ENCODE measurements at places on chromosomes 7 and 10.

GRCh38 chr7:126698909-126699308 is 553.8 kb downstream of the GRM8 start:
- no peak for DNase-seq

DNA sequence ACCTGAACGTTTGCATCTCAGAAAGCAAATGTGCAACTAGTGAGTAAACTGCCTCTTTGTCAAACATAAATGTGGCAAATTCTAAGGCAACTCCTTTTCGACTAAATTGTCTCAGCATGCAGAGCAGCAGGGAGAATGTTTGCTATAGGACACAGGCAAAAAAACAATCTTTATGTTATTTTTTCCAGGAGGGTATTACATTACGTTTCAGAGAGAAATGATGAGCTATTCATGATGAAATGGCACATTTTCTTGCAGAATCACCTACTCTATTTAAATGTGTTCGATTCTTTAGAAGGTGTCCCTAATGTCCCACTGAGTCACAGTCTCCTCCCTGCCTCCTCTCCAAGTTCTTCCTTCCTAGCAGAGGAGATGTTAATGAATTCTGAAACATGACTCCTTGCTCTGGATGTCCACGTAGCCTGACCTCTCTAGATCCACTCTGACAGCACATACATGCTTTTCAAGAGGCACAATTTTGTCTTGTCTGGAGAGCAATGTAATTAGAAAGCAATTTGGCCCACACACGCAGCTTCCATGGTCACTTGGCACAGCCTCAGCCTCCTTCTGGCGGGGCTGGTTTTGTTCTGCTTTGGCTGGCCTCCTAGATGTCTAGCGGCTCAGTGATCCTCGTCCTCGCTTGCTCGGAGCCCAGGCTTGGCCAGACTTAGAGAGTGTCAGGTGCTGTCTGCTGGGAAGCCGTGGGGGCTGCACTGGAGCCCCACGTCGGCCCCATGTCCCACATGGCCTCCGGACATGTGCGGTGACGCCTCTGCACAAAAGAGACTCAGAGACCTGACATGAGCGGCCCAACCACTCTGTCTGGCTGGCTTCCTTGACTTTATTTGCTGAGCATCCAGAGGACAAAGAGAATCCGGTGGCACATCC is 125.7 kb upstream of the ZNF438 start:
- peak; percentile 15 for DNase-seq

DNA sequence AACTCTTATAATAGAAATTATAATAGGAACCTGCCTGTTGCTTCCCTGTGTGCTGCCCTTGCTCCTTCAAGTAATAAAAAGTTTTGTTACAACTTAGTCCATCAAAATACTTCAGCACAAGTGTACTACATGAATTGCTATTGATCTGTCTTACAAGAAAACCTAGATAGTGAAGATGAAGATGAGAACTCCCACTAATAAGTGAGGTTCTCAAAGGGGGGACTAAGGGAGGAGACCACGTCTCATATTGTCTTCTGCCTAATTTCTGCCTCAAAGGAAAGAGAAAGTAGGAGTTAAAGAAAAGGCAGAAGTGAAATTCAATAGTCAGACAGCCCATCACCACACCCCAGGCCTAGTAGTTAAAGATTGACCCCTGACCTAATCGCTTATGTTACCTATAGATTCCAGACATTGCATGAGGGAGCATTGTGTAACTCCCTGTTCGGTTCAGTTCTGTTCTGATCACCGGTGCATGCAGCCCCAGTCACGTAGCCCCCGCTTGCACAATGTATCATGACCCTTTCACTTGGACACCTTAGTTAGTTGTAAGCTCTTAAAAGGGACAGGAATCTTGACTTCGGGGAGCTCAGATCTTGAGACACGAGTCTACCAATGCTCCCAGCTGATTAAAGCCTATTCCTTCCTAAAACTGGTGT is 18.2 kb upstream of the CHST3 start:
- no peak for DNase-seq

GRCh38 chr10:54665095-54665494 is 135.9 kb downstream of the PCDH15 start:
- DNase-seq = no peak

DNA sequence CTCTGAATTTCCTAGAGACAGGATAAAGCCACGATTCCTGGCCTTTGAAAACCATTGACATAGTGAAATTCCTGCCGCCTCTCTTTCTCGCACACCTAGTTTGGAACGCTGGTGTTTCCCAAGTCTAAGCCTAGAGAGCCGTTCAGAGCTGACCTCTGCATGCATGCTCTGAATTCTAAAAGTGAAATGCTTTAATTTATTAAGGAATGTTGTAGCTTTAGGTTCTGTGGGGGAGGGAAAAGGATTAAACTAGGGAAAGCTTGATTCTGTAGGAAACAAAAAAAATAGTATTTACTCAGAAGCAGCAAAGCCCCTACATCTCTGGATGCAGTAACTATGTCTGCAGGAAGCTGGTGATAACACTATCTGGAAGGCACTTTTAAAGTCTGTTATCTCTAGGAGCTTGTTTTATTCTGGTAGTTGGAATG is 27.3 kb downstream of the PFKP start:
- DNase-seq = no peak

DNA sequence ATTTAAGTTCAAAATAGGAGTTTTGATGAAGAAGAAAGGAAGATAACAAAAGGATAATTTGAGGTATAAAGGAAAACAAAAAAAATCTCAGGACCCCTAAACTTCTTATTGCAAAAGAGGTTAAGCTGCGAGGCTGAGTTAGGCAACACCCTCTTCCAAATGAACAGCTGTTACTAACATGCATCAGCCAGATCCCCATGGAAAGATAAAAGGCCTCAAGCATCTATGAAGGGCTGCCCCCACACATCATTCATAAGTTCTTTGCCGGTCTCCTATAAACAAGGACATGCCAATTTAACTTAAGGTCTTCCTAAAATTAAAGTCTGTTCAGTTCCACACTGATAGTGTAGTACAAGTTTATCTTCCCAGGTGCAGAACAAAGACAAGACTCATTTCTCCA is 75.8 kb upstream of the IMMP2L start:
- no peak for DNase-seq

DNA sequence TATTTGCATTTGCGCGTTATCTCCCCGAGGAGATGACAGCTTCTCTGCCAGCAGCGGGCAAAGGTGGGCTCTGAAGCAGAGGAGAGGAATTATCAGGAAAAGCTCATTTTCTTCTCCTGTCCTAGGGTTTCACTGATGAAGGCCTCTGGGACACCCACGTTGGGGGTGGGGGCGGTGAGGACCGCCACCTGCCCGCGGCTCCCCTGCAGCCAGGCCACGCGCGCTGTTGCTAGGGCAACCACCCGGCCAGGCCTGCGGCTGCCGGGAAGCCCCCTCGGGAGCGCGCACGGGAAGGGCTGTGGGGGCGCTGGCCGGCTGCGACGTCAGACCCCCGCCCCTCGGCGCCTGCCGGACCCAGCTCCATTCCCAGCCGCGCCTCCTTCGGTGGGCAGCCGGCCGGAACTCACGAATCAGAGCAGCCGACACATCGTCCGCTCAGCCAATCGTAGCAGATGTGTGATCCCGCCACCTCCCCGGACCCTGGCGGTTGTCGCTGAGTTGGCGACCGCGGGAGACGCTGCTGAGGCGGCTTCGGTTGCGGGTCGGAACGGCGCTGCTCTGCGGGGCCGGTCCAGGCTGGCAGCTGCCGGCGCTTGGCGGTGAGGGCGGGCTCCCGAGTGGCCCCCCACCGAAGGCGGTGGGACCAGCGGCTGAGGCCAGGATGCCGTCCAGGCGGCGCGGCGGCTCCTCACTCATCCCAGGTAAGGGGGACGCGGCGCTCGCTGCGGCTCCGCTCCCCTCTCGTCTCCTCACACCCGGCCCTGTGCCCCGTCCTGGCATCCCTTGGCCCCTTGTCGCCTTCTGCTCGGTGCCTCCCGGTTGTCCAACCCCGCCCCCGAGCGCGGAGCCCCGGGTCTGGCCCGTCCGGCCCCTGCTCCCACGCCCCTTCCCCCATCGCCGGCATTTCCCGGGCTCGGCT is at the start of gene TPST1:
TSS of gene TPST1 (plus strand) at position 513 of the 919 bp plus-strand sequence. CDS start 35,092 bp downstream, outside the sequence.
- peak; percentile 91 for DNase-seq

GRCh38 chr7:520503-521161 is 986 bp upstream of the PDGFA start:
- no peak for DNase-seq

GRCh38 chr10:26854524-26854923 is 6.2 kb downstream of the ABI1 start:
- no peak for DNase-seq

- DNase-seq = no peak
Measured at GRCh38 chr7:4444106-4444505, 238.0 kb upstream of the FOXK1 start.

- peak; percentile 43 for DNase-seq
Measured at GRCh38 chr10:46255801-46256747, 30.7 kb upstream of the ANTXRL start.

GRCh38 chr10:34290412-34291081 is 524.5 kb downstream of the PARD3 start:
- DNase-seq = no peak

- DNase-seq = no peak
Measured at GRCh38 chr10:17241611-17242333, 13.7 kb downstream of the VIM start.

GRCh38 chr10:6493521-6494441 is 86.3 kb downstream of the PRKCQ start:
- DNase-seq = no peak

GRCh38 chr7:24991353-24991752 is 11.4 kb upstream of the OSBPL3 start:
- DNase-seq = no peak

GRCh38 chr7:81013083-81013817 is 94.4 kb upstream of the SEMA3C start:
- no peak for DNase-seq

- DNase-seq = no peak
Measured at GRCh38 chr10:94281654-94282053, 81.1 kb downstream of the NOC3L start.

DNA sequence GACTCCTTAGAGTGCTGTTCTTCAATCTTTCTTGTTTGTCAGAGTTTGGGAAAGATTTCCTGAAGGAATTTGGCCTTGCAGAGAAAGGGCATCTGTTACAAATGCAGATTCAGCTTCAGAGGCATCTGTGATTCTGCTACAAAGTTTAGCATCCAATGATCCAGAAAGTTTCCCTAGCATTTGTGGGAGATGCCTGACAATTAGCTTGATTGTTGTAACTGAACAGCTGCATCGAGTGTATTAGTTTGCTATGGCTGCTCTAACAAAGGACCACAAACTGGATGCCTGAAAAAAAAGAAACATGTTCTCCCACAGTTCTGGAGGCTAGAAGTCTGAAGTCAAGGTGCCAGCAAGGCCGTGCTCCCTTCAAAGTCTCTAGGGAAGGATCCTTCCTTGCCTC is 365.1 kb downstream of the GRID1 start:
- no peak for DNase-seq

DNA sequence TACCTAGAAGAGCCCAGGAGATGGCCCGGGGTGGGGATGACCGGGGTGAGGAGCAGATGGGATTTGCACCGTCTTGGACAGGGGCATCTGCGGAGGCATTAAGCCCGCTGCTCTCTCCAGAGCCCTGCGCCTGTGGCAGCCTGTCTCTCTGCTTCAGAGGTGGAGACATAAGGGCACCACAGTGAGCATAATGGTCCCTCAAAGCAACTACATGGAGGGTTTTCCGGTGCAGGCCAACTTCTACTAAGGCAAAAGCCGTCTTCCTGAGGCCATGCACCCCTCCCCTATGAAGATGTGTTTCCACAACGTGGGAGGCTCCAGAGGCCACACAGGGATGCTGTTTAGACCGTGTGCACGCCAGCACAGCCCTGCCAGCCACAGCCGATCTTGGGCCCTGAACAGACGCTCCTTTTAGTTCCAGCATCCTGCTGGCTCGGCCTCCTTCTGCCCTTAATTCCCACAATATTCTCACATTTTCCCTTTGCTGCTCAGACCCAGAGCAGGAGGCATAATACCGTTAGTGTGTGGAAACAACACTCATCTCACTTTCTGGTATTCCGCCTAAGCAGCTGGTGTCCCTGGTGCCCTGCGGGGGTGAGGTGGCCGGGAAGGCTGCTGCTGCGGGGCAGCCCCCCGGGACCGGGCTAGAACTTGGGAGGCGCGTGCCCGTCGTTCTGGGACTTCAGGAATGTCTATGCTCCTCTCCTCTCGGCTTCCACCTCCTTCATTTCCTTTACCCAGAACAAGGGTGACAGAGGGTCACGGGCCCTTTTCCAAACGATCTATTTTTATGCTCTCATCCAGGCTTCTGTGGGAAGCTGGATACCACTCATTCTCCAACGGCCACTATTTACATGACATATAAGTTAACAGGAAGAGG is 266.9 kb downstream of the TNS3 start:
- no peak for DNase-seq

DNA sequence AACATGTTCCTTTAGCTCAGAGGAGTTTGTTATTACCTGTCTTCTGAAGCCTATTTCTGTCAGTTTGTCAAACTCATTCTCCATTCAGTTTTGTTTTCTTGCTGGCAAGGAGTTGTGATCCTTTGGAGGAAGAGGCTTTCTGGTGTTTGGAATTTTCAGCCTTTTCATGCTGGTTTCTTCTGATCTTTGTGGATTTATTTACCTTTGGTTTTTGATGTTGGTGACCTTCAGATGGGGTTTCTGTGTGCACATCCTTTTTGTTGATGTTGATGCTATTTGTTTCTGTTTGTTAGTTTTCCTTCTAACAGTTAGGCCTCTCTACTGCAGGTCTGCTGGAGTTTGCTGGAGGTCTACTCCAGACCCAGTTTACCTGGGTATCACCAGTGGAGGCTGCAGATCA is 118.6 kb downstream of the PPP1R9A start:
- DNase-seq = no peak

- no peak for DNase-seq
Measured at GRCh38 chr7:122433765-122434164, 129.2 kb upstream of the FEZF1 start.

DNA sequence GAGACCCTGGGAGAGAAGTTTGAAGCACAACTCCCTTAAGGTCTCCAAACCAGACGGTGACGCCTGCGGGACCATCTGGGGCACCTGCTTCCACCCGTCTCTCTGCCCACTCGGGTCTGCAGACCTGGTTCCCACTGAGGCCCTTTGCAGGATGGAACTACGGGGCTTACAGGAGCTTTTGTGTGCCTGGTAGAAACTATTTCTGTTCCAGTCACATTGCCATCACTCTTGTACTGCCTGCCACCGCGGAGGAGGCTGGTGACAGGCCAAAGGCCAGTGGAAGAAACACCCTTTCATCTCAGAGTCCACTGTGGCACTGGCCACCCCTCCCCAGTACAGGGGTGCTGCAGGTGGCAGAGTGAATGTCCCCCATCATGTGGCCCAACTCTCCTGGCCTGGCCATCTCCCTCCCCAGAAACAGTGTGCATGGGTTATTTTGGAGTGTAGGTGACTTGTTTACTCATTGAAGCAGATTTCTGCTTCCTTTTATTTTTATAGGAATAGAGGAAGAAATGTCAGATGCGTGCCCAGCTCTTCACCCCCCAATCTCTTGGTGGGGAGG is 10.8 kb downstream of the SERPINE1 start:
- DNase-seq = no peak

- DNase-seq = no peak
Measured at GRCh38 chr10:12121673-12122072, 7.8 kb upstream of the SEC61A2 start.

DNA sequence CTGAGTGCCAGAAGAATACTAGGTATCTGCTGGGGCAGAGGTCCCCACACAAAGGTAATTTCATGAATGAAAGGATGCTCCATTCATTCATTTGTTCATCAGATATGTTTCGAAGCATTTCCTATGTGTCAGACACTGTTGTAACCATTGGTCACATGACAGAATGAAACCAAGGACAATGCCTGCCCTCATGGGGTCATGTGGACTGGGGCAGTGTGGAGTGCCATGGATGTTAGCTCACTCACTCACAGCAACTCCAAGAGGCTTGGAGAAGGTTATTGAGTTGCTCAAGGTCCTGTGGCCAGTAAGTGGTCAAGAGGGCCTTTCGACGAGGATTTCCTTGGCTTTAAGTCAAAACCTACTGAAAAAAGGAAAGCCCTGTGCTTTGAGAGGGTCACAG is 223.5 kb downstream of the ARHGAP12 start:
- DNase-seq = no peak

All from amygdala (tissue), 56 donors.